ENCODE measurements at places on chromosomes 7 and 10. TPM values are rescaled to one million over a fixed set of nuclear protein-coding genes. Genes with fewer than 3 reads are reported as not detected.

SPDYE5 gene
- not detected for total RNA-seq

- no peaks in the 10 kb centered on the region for H3K27me3 ChIP-seq
- no peaks in the 10 kb centered on the region for H3K4me1 ChIP-seq
- no peak overlapping the region for H3K4me3 ChIP-seq
- H3K36me3 ChIP-seq: no peaks in the 10 kb centered on the region
- DNase-seq: no peak
Observed at GRCh38 chr7:114784177-114784576, 137.7 kb upstream of the MDFIC start.

GRCh38 chr10:119520283-119520682 is 22.2 kb downstream of the RGS10 start:
- DNase-seq: no peak
- H3K27me3 ChIP-seq: no peaks in the 10 kb centered on the region
- peaks cover 43% of the 10 kb centered on the region for H3K4me1 ChIP-seq
- peaks cover 13% of the 10 kb centered on the region for H3K36me3 ChIP-seq

- H3K4me3 ChIP-seq: no peak overlapping the region
- DNase-seq: no peak
- H3K27ac ChIP-seq: no peak overlapping the region
- H3K36me3 ChIP-seq: no peaks in the 10 kb centered on the region
- no peaks in the 10 kb centered on the region for H3K27me3 ChIP-seq
Observed at GRCh38 chr7:39504963-39505362, 61.2 kb upstream of the YAE1 start.

COL13A1 gene
- total RNA-seq: not detected

- no peaks in the 10 kb centered on the region for H3K4me1 ChIP-seq
- no peak for DNase-seq
- no peaks in the 10 kb centered on the region for H3K27me3 ChIP-seq
- H3K4me3 ChIP-seq: no peak overlapping the region
- no peak overlapping the region for H3K27ac ChIP-seq
Observed at GRCh38 chr7:33593611-33594010, 311.7 kb upstream of the BMPER start.

HTR7 gene
- not detected for total RNA-seq

DNA sequence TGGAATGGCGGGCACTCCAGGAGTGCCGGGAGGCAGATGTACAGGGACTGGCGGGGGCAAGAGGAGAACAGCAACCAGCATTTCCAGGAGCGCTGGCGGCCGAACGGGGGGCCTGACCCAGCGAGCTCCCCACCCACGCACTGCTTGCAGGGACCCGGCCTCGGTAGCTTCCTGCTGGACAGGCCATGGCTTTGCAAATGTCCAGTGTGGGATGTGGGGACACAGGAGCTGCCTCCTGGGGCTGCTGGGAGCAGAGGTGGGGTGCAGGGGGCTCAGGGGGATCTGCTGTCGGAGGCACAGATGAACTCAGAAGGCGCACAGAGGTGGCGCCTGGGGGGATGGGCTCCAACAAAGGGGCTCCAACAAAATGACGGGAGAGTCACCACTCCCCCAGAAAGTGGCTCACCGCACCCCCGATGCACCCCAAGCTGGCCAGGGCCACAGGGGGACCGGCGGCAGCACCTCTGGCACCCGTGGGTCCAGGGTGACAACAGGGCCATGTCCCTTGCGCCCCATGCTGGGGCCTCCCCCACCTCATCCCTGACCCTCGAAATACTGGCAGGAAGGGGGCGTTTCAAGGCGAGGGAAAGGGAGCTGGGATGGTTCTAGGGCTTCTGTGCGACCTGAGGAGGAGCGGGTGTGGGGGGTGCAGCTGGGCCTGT is 41.1 kb downstream of the AP5Z1 start:
- no peaks in the 10 kb centered on the region for H3K4me1 ChIP-seq
- no peak for DNase-seq
- no peaks in the 10 kb centered on the region for H3K27me3 ChIP-seq
- H3K36me3 ChIP-seq: no peaks in the 10 kb centered on the region
- no peak overlapping the region for H3K4me3 ChIP-seq

DNA sequence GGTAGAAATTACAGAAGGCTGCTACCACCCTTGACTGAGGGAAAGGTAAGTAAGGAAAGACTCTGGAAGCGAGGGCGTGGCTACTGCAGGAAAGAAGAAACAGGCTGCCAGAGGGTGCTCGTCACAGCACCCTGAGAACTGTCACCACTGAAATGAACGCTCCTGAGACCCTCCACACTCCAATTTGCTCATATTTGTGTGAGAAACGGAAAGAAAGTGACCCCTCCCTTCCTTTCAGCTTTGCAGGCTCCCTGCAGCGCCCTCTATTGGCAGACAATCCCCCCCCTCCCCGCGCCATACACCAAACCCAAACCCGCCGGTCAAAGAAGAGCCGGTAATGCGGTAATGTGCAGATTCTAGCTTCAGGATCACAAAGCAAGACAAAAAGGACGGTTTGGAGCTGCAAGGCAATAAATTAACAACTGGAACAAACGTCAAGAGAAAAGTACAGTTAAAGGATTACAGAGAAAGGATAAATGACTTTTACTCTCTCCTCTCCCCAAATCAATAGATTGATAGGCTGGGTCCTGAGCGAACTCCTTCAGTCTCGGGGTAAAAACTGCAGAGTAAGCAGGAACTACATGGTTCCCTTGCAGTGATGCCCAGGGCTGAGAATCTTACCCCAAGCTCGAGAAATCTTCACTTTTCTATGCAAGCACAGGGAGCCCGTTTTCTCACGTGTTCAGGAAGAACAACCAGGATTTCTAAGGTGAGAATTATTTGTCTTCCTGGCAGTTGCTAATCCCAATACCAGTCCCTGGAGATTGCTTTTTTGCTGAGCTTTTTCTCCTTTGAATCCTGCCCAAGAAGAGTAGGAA is 47.6 kb downstream of the STEAP1B start:
- H3K27me3 ChIP-seq: no peaks in the 10 kb centered on the region
- peaks cover 7% of the 10 kb centered on the region for H3K4me1 ChIP-seq
- H3K4me3 ChIP-seq: no peak overlapping the region
- no peaks in the 10 kb centered on the region for H3K36me3 ChIP-seq

ITGB8 gene
- 3.2 TPM for total RNA-seq

DNA sequence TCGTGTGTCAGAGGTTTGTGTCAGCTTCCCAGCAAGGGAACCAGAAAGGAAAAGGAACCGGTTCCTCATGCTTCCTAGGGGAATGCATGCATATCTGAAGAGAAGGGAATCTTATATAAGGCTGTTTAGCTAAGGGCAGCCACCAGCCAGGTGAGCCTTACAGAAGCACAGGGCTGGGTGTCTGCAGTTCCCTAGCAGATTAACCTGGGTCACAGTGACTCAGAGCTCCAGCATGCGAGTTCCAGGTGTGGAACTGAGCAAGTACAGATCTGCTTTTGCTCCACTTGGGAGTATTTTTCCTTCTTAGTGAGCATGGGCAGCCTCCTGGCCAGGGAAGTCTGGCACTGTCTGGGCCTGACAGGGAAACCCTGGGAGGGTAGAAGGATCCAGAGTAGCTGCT is 957 bp upstream of the ANKRD2 start:
- no peaks in the 10 kb centered on the region for H3K27me3 ChIP-seq
- no peaks in the 10 kb centered on the region for H3K36me3 ChIP-seq
- no peak overlapping the region for H3K27ac ChIP-seq
- H3K4me1 ChIP-seq: no peaks in the 10 kb centered on the region
- DNase-seq: no peak

ADCYAP1R1 gene
- total RNA-seq: not detected

DNA sequence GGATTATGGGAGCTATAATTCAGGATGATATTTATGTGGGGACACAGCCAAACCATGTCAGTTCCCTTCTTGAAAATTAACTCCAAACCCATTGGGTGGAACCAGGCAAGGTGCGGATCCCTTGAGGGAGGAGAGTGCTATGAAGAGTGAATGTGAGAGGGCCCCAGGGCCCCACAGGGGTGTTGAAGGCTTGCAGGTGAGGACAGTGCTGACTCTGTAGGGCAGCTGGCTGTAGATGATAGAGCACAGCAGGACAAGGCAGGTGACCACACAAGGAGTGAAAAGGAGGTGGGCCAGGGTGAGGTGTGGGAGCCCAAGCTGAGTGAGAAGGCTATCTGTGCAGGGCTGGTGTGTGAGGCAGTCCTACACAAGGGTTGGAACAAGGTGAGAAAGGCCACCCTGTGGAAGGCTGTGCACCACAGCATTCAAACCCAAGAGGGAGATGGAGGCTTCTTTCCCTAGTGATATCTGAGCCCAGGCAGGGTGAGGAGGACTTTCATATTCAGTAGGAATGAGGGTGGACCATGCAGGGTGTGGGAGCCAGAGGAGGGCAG is 746.0 kb upstream of the CELF2 start:
- H3K36me3 ChIP-seq: no peaks in the 10 kb centered on the region
- DNase-seq: no peak
- no peaks in the 10 kb centered on the region for H3K27me3 ChIP-seq
- no peak overlapping the region for H3K4me3 ChIP-seq

GRCh38 chr10:78533098-78533497 is 499.4 kb downstream of the RPS24 start:
- no peaks in the 10 kb centered on the region for H3K36me3 ChIP-seq
- no peak overlapping the region for H3K27ac ChIP-seq
- DNase-seq: no peak
- H3K27me3 ChIP-seq: no peaks in the 10 kb centered on the region
- no peaks in the 10 kb centered on the region for H3K4me1 ChIP-seq

DNA sequence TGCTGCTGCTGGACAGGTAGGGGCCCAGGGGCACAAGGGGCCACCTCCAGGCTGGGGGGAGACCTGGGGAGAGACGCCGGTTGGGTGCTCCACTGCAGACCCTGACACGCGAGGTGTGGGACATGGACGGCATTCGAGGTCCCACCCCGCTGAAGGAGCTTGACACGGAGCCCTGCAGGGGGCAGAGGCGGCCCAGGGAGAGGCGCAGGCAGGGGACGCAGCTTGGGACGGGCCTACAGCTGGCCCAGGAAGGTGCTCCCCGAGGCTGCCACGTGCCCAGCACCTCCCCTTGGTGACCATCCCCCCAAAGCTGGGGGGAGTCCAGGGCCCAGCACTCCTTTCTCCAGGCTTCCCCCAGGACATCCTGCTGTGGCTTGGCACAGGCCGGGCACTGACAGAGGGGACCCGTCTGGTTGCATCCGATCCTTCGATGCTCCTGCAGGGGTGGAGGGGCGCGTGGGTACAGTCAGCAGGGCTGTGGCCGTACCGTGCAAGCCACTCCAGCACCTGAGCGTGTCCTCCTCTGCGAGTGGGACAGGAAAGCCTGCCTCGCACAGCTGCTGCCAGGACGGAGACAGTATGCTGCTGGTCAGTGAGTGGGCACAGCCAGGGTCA is 174.4 kb downstream of the ELFN1 start:
- H3K36me3 ChIP-seq: no peaks in the 10 kb centered on the region
- H3K27me3 ChIP-seq: no peaks in the 10 kb centered on the region
- H3K4me1 ChIP-seq: no peaks in the 10 kb centered on the region
- H3K27ac ChIP-seq: no peak overlapping the region

ZP3 gene
- total RNA-seq: 2.2 TPM

DNA sequence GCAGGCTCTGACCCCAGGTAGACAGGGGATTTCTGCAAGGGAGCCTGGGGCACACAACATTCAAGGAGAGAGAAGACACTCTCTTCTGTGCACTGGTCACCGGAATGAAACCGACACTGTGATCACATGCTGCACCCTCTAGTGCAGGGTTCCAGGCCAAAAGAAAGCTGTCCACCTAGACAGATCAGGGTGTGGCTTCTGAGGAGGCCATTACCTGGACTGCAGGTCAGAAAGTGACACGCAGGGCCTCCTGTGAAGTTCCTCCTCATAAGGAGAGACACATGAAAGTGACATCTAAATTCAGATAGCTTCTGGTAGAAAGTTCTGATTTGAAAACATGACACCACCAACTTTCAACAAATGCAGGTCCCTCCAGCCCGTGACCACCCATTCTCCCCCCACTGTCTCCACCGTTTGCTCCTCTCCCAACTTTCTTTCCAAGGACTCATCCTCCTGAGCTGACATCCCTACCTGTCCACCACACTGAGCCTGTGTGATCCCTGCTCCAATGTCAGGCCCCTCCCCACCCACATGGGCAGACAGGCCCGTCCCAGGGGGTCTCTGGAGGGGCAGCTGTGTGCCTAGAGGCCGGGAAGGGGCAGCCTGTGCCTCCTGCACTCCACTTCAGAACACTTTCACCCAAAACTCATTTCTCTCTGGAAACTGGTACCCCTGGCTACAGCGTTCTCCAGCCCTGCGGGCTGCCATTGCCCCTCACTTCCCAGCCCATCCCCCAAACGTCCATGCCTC is 198.0 kb downstream of the TNS3 start:
- no peaks in the 10 kb centered on the region for H3K36me3 ChIP-seq
- H3K4me1 ChIP-seq: no peaks in the 10 kb centered on the region
- DNase-seq: no peak
- H3K27me3 ChIP-seq: no peaks in the 10 kb centered on the region
- no peak overlapping the region for H3K27ac ChIP-seq
- no peak overlapping the region for H3K4me3 ChIP-seq

RRP12 gene
- total RNA-seq: 48.3 TPM

GRCh38 chr7:44338600-44338999 is 13.2 kb upstream of the CAMK2B start:
- H3K4me1 ChIP-seq: no peaks in the 10 kb centered on the region
- no peak overlapping the region for H3K27ac ChIP-seq
- no peaks in the 10 kb centered on the region for H3K36me3 ChIP-seq
- no peaks in the 10 kb centered on the region for H3K27me3 ChIP-seq

GDF2 gene
- total RNA-seq: not detected

- DNase-seq: no peak
- no peak overlapping the region for H3K27ac ChIP-seq
- no peak overlapping the region for H3K4me3 ChIP-seq
- no peaks in the 10 kb centered on the region for H3K27me3 ChIP-seq
- peaks cover 11% of the 10 kb centered on the region for H3K4me1 ChIP-seq
- no peaks in the 10 kb centered on the region for H3K36me3 ChIP-seq
Observed at GRCh38 chr10:88835910-88836221, 15.8 kb downstream of the ANKRD22 start.
